ENCODE measurements at places on chromosomes 1 and 21.

- no peak for DNase-seq
Measured at GRCh38 chr1:223556414-223557129, 108.9 kb downstream of the CAPN8 start.

GRCh38 chr1:223057569-223058093 lies 85.4 kb downstream of the TLR5 start:
- DNase-seq = no peak

GRCh38 chr1:221583465-221583864 lies 158.4 kb downstream of the DUSP10 start:
- no peak for DNase-seq

DNA sequence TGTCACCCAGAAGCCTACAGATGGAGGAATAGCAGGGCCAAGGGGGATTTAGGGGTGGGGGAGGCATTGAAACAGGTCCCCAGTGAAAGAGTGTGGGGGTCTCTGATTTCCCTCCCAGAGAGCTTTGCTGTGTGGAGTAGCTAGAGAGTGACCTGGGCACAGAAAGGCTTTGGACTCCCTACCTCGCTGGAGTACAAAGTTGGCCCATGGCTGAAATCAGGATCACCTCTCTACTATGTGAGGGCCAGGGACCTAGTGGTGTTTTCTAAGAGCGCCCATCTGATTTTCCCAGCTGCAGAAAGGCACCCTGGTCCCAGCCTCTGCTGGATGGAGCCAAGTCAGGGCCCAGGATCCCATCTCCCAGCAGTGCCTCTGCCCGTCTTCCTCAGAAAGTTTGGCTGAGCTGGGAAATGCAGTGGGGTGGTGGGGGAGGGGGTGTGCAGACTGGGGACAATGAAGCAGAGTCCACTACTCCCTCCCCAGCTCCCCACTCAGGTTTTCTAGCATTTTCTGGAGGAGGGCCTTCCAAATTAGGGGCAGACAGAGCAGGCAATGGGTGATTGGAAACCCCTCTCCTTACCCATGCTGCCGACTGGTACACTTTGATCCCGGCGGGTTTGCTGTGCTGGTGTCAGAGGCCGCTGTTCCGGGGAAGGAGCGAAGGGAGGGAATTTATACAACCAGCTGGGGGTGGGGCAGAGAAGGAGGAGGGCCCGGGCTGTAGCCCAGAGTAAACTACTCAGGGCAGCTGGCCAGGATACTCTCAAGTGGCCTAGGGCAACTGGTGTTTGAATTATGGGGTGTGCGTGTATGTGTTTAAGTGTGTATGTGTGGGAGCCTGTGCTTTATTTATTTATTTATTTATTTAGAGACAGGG lies at the start of gene SELENBP1:
Gene SELENBP1 (minus strand): TSS at position 648 of the 877 bp plus-strand sequence. CDS start 64 bp downstream, at position 584.
- DNase-seq = no peak

DNA sequence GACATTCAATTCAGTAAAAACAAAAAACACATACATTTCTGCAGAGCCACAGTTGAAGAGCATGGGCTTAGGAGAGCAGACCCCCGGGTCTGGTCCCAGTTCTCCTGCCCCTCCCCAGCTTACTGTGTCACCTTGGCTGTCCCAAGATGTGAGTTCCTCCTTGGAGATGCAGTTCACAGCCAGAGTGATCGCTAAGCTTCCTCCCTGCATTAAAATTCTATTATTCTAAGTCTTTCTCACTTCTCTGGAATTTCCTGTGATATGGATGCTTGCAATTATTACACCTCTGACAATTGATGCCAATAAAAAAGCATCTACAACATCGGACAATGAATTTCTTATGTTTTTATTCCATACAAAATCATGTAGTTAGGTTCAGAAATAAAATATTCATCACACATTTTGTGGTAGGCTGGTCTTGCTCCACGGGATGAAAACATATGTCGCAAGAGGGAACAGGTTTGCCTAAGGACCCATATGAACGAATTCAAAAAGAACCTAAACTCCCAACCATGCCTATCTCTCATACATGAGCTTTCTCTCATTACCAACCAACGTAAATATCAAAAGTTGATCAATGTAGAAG lies 328.5 kb upstream of the RUNX1 start:
- DNase-seq = no peak

GRCh38 chr1:244060686-244061085 lies 9.6 kb downstream of the ZBTB18 start:
- no peak for DNase-seq

DNA sequence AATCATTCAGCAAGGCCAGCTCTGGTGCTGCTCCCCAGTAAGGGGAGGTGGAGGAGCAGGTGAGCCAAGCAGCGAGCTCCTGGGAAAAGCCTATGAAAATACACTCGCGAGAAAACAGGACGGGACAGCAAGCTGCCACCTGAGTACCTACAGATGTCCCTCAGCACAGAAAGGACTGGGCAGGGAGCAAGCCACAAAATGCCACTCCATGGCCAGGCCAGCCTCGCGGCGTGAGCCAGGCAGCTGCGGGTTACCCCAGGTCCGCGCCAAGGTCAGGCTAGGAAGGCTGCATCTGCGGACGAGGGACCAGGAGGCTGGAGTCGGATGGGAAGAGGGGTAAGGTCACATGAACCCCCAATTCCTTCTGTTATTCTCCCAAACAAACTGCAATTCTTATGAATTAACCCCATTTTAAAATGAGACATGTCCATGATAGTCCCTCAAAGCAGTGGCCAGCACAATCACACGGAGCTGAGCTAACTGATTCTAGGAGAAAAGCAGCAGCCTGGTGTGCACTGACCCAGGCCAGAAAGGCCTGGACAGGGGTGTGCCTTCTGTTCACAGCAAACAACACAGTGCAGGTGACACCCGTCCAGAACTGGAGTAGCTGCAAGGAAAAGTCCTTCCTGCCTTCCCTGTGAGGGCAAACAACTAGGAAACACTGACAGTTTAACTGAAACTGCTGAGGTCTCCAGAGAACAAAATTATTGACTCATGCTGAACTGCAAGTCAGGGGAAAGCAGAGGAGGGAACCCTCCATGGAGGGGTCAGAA lies 26.5 kb downstream of the PARP1 start:
- no peak for DNase-seq
